ENCODE measurements at places on chromosomes 11 and 22.

GRCh38 chr11:13644997-13645687, 23.3 kb upstream of the FAR1 start:
- no peak for DNase-seq

DNA sequence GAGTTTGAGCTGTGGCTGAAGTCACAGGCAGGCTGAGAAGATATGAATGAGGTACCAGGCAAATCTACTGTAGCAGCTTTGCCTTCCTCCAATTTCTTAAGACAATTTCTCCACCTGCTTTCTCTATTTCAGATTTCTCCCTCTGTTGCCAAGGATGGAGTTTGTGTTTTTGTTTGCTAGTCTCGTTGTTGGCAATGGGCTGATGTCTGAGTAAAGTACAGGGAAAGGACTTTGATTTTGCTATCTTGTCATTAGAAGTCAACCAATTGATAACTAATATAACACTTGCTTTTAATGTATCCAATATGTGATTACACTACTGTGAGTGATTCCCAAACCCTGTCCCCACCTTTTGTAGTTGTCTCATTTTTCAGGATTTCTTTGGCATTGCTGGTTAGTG, 40.1 kb upstream of the RRAS2 start:
- DNase-seq = no peak

DNA sequence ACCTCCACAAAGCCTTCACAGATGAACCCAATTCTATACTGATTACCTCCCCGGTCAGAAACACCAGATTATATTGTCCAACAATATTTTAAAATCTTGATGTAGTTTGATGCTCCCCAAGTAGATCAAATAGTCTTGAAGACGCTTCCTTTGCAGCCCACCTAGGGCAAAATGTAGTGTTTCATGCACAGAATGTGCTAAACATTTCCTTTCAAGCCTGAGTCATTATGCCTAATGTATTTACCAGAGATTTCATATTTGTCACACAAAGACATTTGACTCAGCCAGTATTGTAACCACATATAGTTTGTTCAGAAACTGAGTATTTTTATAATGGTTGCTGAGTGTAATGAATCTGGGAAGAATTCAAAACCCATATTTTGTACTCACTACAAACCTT, 1396.8 kb downstream of the LRRC4C start:
- DNase-seq = no peak

DNA sequence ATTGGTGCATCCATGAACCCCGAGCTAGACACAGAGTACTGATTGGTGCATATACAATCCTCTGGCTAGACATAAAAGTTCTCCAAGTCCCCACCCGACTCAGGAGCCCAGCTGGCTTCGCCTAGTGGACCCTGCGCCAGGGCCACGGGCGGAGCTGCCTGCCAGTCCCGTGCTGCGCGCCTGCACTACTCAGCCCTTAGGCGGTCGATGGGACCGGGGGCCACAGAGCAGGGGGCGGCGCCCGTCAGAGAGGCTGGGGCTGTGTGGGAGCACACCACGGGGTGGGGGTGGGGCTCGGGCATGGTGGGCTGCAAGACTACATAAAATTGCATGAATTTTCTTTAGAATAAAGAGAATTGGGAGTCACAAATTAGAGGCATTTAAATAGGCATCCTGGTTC, 248.6 kb downstream of the TMEM135 start:
- DNase-seq = no peak

DNA sequence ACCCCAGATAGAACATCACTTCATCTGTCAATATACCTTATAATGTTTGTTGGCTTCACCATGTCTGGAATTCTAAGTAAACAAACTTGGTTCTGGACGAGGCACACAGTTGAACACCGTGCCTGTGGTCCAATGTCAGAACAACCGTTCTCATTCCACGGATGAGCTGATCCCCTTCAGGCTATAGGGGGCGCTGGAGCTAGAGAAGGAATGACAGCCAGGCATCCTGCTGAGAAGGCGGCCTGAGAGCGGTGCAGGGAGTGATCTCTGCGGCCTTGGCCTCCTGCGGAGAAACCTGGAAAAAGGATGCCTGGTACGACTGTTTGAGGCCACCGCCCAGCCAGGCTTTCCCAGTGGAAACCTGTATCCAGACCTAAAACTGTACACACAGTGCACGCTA, 48.7 kb downstream of the FDX1 start:
- no peak for DNase-seq

All from left colon (tissue), 2 donors.